ENCODE measurements at places on chromosomes 13 and 19. TPM values are rescaled to one million over a fixed set of nuclear protein-coding genes. Genes with fewer than 3 reads are reported as not detected.

GRCh38 chr19:19544954-19545591, 7.0 kb downstream of the CILP2 start:
- DNase-seq = no peak

DNA sequence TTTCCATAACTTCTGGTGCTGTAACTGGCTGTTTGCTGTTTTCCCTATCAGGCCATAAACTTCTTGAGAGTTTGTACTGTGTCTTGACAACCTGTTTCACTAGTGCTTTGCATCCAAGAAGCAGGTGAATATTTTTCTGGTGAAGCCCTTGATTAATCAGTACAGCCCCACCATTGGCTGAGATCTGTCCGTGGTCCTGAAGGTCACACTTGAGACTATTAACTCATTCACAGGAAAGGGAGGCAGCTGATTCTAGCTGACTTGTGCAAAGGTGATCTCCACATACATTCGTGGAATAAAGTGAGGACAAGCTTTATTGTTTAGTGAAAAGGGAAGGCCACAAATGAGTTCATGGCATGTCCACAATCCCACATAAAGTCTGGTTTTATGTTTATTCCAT, 61.4 kb upstream of the ZNF835 start:
- DNase-seq = no peak

GRCh38 chr13:40789275-40790153, at the start of gene SLC25A15:
Gene SLC25A15 (plus strand): TSS chr13:40789611. CDS start chr13:40793227, 3,616 bp downstream.
- peak; percentile 93 for DNase-seq

GRCh38 chr13:109788372-109789111, 2.2 kb upstream of the IRS2 start:
- no peak for DNase-seq

GRCh38 chr13:23859455-23859854, 29.7 kb downstream of the MIPEP start:
- DNase-seq = no peak

DNA sequence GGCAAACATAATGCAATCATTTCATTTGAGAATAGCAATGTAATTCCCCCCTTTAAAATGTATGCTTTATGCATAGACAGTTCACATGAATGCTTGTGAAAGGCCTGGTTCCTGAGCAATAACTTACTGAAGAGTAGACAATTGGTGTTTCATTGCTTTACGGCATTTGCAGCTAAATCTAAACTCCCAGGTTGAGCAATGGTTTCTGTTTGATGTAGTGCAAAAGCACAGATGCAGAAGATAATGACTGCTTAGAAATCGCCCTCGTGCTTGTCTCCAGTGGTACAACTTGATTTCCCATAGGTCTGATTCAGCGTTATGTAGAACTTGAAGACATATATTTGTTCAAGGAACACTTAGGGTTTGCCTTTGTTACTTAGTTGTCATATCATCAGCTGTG, 1018.3 kb downstream of the DIAPH3 start:
- DNase-seq = no peak

The MCEMP1 gene
- total RNA-seq = 0.18 TPM

The PGPEP1 gene
- 62.4 TPM for total RNA-seq

Measured in left lobe of liver (tissue), 2 donors.